Brain pericyte (primary cell): ENCODE measurements at places on chromosomes 3 and 15.

GRCh38 chr15:63759752-63760151 lies 74.0 kb downstream of the HERC1 start:
- no peak for DNase-seq

DNA sequence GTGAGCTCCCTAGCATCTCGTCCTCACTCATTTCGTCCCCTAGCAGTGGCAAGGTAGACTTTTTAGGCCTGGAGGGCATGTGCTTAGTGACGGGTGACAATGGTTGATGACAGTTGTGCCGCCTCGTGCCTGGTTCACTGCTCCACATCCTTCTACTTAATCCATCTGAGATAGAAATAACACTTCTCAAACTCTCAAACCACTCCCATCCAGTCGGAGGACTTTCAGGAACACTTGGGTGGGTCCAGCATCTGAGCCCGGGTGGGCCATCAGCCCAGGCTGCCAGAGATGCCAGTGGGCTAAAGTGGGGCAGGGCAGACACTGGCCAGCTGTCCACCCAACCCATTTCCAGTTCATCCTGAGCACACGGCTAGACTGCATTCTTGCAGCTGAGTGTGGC lies 79.7 kb upstream of the SMAD3 start:
- no peak for DNase-seq

- no peak for DNase-seq
Measured at GRCh38 chr3:188817935-188818269, 353.9 kb upstream of the TPRG1 start.

DNA sequence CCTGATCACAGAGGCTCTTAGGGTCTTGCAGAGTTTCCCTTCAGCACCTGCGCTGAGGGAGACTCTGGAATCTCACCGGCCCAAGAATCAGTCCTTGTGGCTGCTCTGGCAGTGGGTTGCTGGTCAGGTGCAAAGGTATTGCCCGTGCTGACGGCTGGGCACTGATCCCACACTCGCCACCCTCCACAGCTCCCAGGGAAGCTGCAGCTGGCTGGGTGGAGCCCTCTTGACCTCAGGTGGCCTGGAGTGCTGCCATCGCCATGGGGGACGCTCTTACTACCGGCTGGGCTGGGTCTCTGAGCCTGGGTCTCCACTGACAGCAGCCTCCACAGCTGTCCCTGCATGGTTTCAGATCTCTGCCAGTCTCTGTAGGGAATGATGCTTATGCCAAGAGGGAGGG lies 52.6 kb upstream of the EPHB3 start:
- DNase-seq, result no peak
